ENCODE measurements at places on chromosomes 6 and 20. TPM values are rescaled to one million over a fixed set of nuclear protein-coding genes. Genes with fewer than 3 reads are reported as not detected.

TSPO2 gene
- not detected for total RNA-seq

POM121L2 gene
- not detected for total RNA-seq

THBS2 gene
- 260 TPM for total RNA-seq

ANGPT4 gene
- not detected for total RNA-seq

CNPY3 gene
- 20.7 TPM for total RNA-seq

GTSF1L gene
- not detected for total RNA-seq

DNAH8 gene
- under 0.01 TPM for total RNA-seq

CRISP2 gene
- total RNA-seq: not detected

TMEM181 gene
- 52.2 TPM for total RNA-seq

WFDC10B gene
- total RNA-seq: not detected

SFTA2 gene
- total RNA-seq: not detected

C6orf141 gene
- total RNA-seq: 11.3 TPM

ASIP gene
- not detected for total RNA-seq

PTCHD4 gene
- 8.4 TPM for total RNA-seq

KCNK15 gene
- not detected for total RNA-seq

BPIFB2 gene
- total RNA-seq: not detected

ZC3H12D gene
- under 0.01 TPM for total RNA-seq

C6orf58 gene
- total RNA-seq: not detected

DHX35 gene
- total RNA-seq: 8.9 TPM
